ENCODE measurements at places on chromosomes 7 and 10.

DNA sequence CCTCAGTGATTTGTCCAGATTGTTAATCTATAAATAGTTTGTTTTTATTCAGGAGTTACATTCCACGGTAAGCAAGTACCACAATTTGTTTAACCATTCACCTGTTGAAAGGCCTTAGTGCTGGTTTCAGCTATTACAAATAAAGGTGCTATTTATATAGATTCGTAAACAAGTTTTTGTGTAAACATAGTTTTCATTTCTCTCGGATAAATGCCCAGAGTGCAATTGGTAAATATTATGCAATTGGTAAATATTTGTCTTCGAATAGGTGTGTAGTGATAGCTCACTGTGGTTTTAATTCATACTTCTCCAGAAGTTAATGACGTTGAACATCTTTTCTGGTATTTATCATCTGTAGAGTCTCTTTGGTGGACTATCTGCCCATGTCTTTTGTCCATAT lies 76.4 kb upstream of the RSU1 start:
- no peak for DNase-seq

GRCh38 chr7:121083790-121084251 lies 95.3 kb downstream of the CPED1 start:
- DNase-seq, result no peak

DNA sequence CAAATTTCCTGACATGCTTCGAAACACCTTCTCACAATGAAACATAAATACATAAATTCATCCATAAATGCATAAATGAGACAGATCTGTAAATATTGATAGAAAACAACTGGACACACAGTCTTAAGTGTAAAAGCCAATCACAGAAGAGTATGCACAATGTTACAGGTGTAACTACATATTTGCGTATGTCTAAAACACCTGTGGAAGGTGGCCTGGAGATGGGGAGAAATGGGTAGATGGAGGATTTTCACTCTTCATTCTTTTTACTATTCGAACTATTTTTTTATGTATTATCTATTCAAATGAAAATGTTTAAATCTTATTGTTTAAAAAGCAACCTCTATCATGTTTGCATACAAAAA lies 860 bp downstream of the IQUB start:
- no peak for DNase-seq

DNA sequence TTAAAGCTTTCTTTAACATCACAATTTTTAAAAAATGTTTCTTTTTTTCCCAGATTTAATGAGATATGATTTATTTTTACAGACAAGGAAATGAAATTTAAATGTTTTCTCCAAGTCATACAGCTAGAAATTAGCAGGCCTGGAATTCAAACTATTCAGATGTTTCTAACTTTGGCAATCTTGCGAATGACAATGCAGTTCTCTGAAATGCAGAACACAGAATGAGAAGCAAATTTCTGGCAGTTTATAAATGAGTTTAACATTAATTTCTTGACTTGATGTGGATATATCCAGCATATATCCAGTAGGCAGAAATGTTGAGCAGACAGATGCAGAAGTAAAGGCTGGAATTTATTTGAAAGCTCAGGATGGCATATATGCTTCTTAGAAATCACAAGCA lies 227.5 kb downstream of the THSD7A start:
- no peak for DNase-seq
